ENCODE measurements at places on chromosomes 4 and X. TPM values are rescaled to one million over a fixed set of nuclear protein-coding genes. Genes with fewer than 3 reads are reported as not detected.

DNA sequence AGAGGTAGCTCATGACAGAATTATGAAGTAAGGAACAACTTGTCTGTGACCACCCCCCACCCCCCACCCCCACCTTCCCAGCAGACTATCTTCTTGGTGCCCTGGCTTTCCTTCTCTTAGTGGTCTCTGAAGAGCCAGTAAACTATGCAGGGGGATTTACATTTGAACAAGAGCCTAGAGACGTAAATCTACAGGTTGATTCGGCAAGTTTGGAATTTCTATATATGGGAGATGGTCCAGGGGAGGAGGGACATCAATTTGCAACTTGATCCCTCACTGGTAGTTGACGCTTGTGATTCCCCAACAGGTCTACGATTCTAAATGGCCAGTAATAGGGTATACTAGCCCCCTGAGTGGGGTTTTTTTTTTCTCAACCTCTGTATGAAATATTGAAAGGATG, 36.7 kb downstream of the IL13RA1 start:
- H3K4me3 ChIP-seq: no peak overlapping the region
- peaks cover 12% of the 10 kb centered on the region for H3K36me3 ChIP-seq
- no peaks in the 10 kb centered on the region for H3K4me1 ChIP-seq
- no peaks in the 10 kb centered on the region for H3K27me3 ChIP-seq
- no peak overlapping the region for H3K27ac ChIP-seq
- no peak for DNase-seq

- no peak for DNase-seq
- H3K4me3 ChIP-seq: no peak overlapping the region
- H3K27ac ChIP-seq: peak overlapping the region; percentile 68
- no peaks in the 10 kb centered on the region for H3K27me3 ChIP-seq
Observed at GRCh38 chr4:88018466-88018865, 11.0 kb downstream of the PKD2 start.

DNA sequence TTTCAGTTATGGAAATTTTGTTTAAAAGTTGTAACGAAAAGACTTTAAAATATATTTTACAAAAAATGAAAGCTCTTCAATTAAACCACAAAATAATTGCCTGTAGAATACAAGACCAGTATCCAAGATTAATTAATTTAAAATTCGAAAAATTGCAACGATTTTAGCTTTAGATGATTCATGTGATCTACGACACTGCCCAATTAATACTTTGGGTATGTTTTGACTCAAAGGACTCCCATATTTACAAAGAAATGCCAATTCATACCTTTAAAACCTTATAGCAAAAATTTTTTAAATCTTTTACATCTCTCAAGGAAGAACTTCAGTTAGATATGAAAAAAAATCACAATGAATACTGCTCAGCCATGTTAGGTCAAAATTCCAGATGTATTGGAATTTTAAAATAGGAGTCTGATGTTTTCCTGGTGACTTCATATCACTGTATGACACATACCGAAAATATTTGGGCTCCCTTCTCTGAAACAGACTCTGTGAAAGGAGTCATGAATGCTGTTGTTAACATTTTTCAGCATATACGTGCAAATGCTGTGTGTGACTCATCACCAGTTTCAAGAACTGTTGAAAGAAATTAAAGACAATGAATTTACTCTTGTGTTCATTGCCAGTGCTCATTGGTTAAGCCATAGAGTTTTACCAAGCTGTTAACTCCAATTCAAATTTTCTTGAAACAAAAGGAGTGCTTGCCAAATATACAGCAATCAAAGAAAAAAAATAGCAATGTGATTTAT, 13.8 kb upstream of the SMS start:
- peaks cover 4% of the 10 kb centered on the region for H3K4me1 ChIP-seq
- no peaks in the 10 kb centered on the region for H3K36me3 ChIP-seq
- DNase-seq: no peak
- peaks cover 4% of the 10 kb centered on the region for H3K27me3 ChIP-seq

- no peaks in the 10 kb centered on the region for H3K36me3 ChIP-seq
- no peak overlapping the region for H3K4me3 ChIP-seq
- H3K4me1 ChIP-seq: no peaks in the 10 kb centered on the region
- H3K27ac ChIP-seq: peak overlapping the region; percentile 42
Observed at GRCh38 chr4:145828802-145829485, 109.7 kb downstream of the ZNF827 start.

DNA sequence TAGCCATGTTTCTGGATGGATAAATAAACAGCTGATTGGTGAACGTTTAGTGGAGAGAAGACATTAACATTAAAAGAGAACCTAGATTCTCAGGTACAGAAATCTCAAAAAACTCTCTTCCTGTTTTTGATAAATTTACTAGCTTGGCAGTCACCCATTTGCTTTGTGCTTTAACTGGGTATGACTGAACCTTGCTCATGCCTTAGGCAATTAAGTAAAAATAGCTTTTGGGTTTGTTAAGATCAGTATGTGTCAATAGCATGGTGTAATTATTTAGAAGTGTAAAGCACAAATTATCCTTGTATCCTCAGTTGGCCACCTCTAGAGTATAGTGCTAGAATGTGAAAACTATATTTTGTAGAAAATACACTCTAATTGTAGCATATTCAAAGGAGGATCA, 200.0 kb downstream of the CFAP299 start:
- no peak for DNase-seq
- H3K27ac ChIP-seq: no peak overlapping the region
- H3K27me3 ChIP-seq: no peaks in the 10 kb centered on the region

DNA sequence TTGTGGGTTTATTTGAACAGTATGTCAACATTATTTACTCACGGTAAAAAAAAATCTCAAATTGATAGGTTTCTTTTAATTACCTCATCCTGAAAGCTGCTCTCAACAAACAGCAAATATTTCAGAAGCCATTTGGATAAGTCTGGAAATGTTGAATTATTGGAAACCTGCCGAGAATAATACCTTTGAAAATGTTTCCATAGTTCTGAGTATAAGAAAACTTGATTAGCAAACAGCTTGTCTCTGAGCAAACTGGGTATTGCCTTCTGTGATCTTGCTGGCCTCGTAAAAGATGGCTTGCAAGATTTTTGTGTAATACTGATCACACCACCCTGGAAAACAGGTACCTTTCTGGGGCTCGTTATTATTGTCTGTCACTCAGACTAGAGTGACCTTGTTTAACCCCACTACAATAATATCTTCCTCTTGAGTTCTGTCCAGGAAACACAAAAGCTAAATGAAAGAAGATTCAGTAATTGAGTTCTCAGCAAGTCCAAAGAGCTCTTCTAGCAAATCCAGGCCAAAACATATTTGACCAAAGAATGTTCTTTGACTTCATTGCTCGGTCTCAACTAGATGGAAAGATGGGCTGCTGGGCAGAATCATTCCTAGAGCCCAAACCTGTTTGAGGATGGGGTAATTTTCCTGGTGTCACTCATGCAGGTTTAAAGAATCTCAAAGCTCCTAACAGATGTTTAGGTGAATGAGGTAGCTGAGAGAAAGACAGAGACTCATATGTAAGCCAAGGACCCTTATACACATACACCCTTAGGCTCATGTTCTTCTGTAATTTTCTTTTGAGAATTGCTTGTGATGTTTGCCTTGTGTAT, 255.6 kb upstream of the JADE1 start:
- H3K36me3 ChIP-seq: no peaks in the 10 kb centered on the region
- peaks cover 9% of the 10 kb centered on the region for H3K4me1 ChIP-seq
- no peak for DNase-seq

- no peak overlapping the region for H3K4me3 ChIP-seq
- H3K4me1 ChIP-seq: peaks cover 16% of the 10 kb centered on the region
- no peak overlapping the region for H3K27ac ChIP-seq
- H3K27me3 ChIP-seq: no peaks in the 10 kb centered on the region
- no peak for DNase-seq
Observed at GRCh38 chr4:11908205-11908604, 479.5 kb upstream of the HS3ST1 start.

DNA sequence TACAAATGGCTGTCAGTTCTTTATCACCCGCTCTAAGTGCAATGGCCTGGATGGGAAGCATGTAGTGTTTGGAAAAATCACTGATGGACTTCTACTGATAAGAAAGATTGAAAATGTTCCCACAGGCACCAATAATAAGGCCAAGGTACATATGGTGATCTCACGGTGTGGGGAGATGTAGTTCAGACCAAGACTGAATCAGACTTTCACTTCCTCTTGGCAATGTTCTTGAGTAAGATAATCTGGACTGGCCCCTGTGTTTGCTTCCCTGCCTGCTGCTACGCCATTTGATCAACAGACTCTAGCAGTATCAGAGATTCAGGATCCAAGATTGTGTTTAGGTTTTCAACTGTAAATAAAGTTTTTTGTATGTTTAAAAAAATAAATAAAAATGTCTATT, 682.2 kb upstream of the AMOT start:
- H3K4me3 ChIP-seq: no peak overlapping the region
- H3K27ac ChIP-seq: no peak overlapping the region
- H3K27me3 ChIP-seq: no peaks in the 10 kb centered on the region
- no peaks in the 10 kb centered on the region for H3K4me1 ChIP-seq
- no peaks in the 10 kb centered on the region for H3K36me3 ChIP-seq

F11 gene
- 0.11 TPM for total RNA-seq

HSFX1 gene
- total RNA-seq: 0.50 TPM

CD38 gene
- 18.4 TPM for total RNA-seq

CT45A10 gene
- total RNA-seq: not detected

XKRX gene
- total RNA-seq: 2.1 TPM

SLC30A9 gene
- 157 TPM for total RNA-seq

NAA15 gene
- 36.2 TPM for total RNA-seq

ESX1 gene
- total RNA-seq: not detected

Data from adrenal gland (tissue), 19 donors.